Stimulated activated CD4-positive, alpha-beta T cell treated with anti-CD3 and anti-CD28 coated beads, Interleukin-12 subunit alpha, Interleukin-12 subunit beta, amount 100 ng/mL, for 48 hours (primary cell): ENCODE measurements at places on chromosomes 5 and 9.
A peak's percentile ranks its signal among the peaks of the same experiment; 100 is the strongest.

GRCh38 chr9:126217797-126218196 is 108.8 kb upstream of the MVB12B start:
- no peak for DNase-seq

DNA sequence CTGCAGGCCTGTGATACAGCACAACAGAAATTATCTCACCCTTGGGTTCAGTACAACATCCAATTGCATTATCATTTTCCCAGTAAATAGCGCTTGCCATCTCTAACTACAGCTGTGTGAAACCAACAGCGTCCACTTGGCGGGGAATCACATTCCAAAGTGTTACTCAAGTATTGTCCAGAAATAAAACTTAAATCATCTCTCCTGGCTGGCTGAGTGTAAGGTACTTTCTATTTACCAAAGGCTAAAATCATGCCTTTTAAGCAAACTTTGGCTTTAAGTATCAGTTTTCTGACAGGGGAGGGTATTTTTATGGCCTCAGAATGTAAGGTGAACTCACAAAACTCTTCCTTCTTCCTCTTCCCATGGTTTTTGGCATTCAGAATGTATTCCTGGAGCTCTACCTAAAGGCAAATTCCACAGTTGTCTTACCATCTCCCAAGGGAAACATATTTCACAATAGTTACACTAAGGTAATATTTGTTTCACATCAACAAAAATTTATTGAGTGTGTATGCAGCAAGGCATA is 205.6 kb upstream of the MPDZ start:
- DNase-seq = no peak

- no peak for DNase-seq
Observed at GRCh38 chr5:34415559-34416198, 240.4 kb upstream of the RAI14 start.

DNA sequence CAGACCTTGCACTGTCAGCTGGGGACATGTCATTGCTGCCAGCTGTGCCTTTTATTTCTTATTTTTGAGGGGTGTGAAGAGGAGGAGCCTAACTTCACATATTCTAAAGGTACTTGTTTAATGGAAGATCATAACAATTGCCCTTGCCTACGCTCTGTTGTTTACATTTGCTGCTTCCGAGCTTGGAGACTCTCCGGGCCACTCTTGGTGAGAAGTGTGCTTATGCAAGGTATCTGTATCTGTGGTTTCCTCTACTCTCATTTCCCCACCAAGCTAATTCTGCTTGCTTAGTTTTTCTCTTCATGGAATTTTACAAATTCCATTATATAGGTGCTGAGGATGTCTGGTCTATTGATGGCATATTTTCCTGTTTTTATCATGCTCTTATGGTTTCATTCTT is 105.3 kb downstream of the RASGRF2 start:
- DNase-seq = no peak

DNA sequence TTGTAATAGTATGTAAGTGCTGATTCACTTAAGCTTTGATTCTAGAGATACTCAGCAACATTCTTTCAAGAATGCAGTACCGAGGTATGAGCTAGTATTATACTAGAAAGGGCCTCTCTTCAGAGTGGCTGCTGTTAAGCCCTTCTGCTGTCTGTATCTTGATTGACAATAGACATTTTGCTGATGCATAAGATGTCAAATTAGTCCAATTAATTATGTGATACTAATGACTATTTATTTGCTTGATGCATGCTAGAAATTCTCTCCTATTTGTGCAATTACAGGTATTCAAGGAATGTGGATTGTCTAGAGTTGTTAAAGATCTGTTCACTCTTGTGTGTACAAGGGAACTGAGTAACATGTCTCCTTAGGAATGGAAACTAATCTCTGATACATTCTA is 92.3 kb upstream of the PTGER4 start:
- DNase-seq = no peak

GRCh38 chr9:108434502-108434901 is 421.3 kb downstream of the ACTL7B start:
- no peak for DNase-seq

DNA sequence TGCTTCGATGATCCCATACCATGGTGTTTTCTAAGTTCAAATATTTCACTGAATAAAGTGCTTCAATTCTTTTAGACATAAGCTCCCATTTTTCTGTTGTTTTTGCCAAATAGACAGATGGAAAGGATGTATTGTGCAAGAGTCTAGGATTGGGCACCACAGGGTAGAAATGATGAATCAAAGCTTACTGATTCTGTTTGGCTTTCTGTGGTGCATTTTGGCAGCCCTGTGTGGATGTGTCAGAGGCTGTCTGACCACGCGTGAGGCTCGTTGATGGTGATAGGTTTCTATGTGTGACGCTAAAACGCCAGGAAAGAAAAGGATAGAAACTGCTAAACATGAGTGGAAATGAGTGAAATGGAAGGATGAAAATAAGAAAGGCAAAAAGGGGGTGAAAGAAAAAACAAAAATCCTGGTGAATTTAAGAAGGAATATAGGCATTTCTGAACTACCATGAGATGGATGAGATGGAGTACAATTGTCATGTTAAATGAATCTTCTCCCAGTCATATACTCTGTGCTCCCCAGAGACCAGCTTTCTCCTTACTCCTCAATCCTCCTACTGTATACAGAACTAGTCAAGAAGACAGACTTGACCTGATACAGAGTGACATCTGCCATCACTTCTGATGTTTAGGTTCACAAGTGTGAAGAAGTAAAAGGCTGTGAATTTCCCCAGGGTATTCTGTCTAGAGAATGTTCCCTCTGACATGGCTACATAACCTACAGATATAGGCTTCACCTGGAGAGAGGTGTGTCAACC is 54.4 kb downstream of the ANKH start:
- DNase-seq = peak; percentile 26

DNA sequence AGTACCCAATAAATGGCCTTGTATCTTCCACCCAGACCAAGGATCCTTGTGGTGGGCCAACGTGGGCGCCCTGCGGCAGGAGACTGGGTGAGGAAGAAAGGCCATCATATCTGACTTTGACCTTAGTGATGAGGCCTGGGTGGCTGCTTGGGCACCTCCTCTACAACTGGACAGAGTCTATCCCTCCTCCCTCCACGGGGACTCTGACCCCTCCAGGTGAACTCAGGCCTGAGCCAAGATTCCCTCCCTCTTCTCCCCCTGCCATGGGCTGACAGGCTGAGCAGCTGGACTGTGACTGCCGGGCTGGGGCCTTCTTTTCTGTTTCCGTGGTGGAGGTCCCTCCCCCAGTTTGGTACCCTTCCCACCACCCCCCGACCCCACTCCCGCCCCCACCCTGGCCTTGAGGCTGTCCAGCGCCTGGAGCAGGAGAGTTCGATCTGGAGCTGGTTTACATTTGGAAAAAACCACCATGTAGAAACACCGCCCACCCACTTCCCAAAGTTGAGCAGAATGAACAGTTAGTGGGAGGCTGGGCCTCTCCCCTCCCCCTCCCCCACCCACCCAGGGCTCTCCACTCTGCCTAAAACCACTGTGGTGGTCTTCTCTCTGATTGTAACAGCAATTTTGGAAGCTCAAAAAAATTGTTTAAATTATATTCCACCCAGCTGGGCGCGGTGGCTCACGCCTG is 1.2 kb upstream of the PHYHD1 start:
- DNase-seq = no peak
